ENCODE measurements at places on chromosomes 4 and X.

DNA sequence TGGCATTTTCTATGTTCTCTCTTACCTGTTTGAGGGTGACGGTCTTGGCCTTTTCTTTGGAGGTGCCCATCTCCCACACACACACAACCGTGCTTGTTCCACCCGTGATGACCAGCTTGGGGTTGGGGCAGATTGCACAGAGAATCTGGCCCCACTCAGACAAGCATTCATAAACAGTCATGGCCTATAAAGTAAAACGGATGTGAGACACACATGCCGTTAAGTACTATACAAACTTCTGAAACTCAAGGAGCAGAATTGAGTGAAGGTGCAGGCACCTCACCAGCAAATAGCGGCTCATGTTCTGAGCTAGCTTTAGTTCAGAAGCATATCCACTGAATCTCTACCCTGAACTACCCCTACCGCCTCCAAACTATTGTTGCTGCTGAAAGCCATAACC lies 107.6 kb downstream of the CDS1 start:
- DNase-seq, result no peak

DNA sequence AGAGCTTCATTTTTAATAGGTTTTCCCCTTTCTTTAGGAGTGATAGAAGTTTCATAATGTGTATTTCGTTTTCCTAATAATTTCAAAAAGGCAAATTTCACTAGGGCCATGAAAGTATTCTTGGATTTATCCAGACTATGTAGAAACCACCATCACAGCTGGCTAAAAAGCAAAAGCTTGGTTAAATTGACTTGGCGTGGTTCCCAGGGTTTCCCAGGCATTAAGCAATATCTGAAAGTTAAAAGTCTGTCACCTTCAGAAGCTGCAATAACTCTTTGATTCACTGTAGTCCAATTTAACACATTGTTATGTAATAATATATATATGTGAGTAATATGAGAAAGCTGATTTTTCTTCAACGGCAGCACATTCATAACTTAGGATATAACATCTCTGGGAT lies 38.3 kb downstream of the NDNF start:
- no peak for DNase-seq

DNA sequence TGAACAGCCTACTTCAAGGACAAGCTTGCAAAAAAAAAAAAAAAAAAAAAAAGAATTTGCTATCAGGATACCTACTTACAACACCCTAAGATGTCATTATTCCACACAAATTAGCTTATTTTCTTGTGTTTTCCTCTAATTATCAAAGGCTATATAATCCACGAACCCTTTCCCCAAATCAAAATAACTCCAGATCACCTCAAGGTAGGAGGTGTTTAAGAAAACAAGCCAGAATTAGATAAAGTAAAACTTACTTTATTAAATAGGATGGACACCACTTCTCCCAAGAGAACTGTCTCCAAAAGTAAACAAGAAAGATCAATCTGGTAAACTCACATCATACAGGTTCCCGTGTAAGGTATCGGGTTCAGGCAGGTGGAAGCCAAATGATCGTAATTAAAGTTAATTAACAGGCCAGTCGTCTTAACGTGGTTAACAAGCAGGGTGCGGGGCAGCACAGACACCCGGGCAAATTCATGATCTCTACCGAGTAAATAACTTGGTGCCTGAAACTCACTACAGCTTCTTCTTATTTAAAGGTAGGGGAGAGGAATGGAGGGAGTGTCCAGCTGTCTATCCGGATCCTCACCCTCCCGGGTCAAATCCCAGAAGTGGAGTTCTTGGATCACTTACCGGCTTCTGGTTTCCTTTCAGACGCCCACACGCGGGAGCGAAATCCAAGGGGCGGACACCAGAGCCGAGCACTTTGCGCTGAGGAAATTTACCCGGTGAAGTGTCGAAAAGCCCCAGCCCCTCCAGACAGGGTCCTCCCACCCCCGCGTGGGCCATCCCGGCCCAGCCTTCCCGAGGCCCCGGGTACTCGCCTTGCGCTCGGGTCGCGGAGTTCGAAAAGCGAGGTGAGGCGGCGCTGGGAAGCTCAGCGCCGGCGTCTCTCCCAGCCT lies 708 bp downstream of the ARAP2 start:
- peak; percentile 39 for DNase-seq

- no peak for DNase-seq
These were observed 138.8 kb downstream of the MTNR1A start for GRCh38 chr4:186416451-186417060.

GRCh38 chr4:174358410-174358809 lies 74.7 kb downstream of the CEP44 start:
- DNase-seq, result no peak

DNA sequence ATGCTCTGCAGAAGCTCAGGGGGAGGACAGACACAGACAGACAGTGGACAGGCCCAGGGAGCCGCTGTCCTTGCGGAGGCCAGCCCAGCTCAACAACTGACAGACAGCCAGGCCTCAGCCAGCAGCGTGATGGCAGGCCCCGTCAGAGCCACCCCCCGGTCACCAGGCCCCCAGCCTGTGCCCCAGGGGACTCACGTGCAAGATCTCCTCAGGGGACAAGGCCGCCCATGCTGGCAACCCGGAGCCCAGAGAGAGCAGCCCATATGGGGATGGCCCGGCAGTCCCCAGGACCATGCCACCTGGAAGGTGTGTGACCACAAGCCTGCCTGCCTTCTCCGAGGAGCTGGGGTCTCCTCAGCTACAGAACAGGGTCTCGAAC lies 28.0 kb upstream of the MXD4 start:
- no peak for DNase-seq

GRCh38 chrX:116667346-116668134 lies 204.8 kb upstream of the CT83 start:
- DNase-seq, result no peak

GRCh38 chr4:7068883-7069282 lies 1.0 kb upstream of the GRPEL1 start:
- DNase-seq, result no peak

DNA sequence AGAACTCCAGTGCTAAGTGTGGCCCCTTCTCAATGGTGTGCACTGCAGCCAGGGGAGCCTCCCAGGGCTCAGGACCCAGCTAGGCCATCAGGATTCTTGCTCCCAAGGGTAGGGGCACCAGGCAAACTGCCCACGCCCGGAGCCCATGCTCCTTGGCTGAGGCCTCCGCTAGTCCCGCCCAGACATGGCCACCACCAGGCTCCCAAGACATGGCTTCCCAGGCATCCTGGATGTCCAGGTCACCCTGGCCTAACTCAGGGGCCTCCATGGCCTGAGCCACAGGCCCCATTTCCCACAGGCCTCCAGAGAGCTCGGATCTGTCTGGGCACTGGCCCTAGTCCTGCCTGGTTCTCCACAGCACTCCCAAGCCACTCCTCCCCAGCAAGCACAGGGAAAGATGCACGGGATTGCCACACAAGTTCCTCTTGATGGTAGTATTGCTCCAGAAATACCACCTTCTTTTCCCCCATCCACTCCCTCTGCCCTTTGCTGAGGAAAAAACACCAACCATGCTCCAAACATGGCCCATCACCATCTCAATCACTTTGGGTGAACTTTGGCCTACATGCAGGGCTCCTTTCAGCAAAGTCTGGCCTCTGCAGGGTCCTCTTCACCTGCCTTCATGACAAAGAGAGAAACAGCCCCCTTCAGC lies 274.7 kb upstream of the AGTR2 start:
- DNase-seq, result no peak

- no peak for DNase-seq
These were observed 58.7 kb downstream of the RWDD4 start for GRCh38 chr4:183600189-183600685.

DNA sequence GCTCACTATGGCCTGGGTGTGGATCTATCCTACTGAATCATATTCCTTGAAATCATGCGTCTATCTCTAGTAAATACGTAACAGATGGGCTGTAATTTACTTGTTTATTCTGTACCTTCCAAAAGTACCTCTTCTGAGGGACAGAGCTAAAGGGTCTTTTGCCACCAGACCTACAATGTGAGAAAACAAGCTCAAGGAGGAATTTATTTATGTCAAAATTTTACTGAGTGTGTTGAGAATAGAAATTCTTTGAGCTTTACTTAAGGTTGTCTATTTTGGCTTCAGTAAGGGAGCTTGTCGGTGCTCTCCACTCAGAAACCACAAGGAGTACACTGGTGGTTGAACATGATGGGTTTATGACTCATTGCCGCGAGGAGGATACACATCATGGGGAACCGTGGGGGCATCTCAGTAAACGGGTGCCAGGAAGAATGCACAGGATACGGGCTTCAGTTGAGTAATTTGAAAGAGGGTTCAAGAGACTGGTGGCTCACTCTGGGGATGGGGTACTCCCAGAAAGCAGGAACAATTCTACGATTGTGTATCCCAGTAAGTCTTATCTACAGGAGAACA lies 3.0 kb downstream of the ANK2 start:
- DNase-seq, result no peak

GRCh38 chr4:177293208-177294033 lies 16.3 kb upstream of the NEIL3 start:
- DNase-seq, result no peak

DNA sequence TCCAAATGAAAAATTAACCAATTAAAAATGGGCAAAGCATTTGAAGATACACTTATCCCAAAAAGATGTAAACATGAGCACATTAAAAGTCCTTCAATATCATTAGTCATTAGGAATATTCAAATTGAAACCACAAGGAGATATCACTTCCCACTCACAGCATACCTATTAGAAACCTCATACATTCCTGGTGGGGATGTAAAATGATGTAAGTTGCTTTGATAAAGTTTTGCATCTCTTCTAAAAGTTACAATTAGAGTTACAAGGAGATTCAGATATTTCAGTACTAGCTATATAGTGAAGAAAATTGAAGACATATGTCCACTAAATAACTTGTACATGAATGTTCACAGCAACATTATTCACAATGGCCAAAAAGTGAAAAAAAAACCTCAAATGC lies 1109.3 kb upstream of the LCORL start:
- DNase-seq, result no peak

- DNase-seq, result no peak
These were observed 5.3 kb downstream of the FGF5 start for GRCh38 chr4:80271801-80272200.
